ENCODE measurements at places on chromosomes 3 and 15.

DNA sequence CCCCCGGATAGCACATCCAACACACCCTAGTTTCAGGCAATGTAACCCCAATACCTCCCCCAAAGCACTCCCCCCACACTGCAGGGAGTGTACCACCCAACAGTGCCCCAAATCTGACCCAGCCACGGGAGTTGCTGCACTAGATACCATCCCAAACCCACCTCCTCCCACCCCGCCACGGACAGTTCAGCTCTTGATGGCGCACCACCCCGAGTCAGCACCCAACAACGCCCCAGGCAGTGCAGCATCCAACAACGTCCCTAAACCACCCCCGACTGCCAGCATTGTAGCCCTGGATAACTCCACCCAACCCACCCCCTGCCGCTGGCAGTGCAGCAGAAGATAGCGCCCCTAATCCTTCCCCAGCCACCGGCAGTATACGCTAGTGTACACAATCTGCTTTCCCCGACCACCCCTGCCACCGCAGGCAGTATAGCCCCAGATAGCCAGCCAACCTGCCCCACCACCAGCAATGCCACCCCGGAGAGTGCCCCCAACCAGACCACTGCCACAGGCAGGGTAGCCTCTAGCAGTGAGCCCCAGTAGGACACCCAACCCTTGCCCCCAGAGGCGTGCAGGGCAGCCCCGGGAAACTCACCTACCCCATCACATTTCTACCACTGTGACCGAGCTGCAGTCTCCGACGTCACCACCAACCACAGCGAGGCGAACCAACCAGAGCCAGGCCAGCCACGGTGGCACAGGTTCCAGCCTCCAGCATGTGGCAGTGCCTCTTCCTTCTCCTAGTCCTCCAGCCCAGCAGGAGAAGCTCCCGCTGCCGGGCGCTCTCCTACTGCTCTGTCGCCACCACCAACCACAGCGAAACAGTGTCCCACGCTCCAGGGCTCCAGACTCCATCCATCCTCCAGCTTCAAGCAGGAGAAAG is 178.1 kb downstream of the POTEB3 start:
- DNase-seq = no peak

DNA sequence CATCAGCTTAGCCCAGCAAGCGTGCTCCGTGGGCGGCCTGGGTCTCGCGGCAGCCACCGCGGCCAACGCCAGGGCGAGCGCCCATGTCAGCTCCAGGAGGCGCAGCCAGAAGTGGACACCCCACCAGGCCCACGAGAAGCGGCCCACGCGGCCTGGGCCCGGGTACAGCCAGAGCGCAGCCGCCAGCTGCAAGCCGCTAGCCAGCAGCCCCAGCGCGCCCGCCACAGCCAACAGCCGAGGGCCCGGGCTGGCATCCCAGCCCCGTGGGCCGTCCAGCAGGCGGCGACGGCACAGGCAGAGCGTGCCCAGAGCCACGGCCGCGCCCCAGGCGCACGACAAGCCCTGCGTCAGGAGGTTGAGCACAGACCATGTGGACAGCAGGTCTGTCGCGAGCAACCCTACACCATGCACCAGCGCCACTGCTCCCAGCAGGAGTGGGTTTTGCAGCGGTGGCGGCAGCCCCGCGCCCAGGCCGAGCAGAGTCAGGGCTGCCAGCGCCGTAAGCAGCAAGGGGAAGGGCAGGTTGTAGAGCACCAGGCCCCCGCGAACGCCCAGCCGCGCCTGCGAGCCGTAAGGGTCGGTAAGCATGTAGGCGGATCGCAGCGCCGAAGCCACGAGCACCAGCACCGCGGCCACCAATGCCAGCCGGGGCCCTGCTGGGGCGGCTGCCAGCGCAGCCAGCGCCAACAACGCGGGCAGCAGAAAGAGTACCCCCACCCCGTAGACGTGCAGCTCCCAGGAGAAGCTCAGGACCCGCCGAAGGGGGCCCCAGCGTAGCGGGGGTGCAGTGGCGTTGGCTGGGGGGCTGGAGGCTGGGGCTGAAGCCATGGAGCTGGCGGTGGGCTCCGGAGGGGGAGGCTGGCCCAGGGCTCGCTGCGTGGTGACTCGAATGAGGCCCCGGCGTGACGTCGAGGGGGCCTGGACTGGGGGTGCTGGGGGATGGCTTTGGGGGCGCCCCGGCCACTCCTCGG is 4.9 kb downstream of the PRRT3 start:
- DNase-seq = no peak

DNA sequence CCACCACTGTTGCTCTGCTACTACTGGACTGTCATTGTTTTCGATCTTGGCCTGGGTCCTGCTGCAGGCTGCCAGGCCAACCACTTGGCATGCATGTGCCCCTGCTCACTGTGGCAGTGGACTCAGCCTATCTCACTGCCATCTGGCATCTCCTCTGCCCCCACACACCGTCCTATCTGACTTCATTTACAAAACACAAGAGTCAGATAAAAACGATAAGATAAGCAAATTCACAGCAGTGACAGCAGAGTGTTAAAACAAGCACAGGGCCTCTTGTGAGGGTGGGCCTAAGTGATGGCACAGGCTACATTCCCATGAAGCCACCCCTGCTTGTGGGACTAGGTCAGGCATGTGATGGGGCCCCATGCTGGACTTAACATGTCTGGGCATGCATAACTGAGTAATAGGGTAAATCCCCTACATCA is 68.1 kb downstream of the CRYGS start:
- no peak for DNase-seq

GRCh38 chr3:158100681-158101080 is 5.5 kb downstream of the SHOX2 start:
- DNase-seq = no peak

- DNase-seq = no peak
Observed at GRCh38 chr3:49351521-49352011, 6.6 kb downstream of the GPX1 start.

DNA sequence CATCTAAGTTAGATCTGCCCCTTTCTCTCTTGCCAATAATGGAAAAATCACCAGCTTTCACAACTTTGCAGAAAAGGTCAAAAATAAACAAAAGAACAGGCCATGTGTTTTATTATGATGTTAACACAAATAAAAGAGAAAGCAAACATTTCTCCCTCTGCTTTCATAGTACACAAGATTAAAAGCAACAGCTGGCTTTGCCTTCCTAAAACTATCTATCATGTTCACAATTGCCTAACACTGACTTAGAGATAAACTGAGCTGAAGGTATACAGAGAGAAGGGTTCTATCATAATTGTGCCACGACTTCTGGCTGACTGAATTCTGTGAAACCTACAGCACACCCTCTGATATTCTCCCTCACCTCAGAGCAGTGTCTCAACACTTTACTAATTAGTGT is 29.4 kb downstream of the AADAC start:
- DNase-seq = no peak

GRCh38 chr3:169980055-169980454 is 13.4 kb downstream of the SEC62 start:
- no peak for DNase-seq

- DNase-seq = no peak
Observed at GRCh38 chr3:10984371-10984896, 8.1 kb upstream of the SLC6A1 start.

DNA sequence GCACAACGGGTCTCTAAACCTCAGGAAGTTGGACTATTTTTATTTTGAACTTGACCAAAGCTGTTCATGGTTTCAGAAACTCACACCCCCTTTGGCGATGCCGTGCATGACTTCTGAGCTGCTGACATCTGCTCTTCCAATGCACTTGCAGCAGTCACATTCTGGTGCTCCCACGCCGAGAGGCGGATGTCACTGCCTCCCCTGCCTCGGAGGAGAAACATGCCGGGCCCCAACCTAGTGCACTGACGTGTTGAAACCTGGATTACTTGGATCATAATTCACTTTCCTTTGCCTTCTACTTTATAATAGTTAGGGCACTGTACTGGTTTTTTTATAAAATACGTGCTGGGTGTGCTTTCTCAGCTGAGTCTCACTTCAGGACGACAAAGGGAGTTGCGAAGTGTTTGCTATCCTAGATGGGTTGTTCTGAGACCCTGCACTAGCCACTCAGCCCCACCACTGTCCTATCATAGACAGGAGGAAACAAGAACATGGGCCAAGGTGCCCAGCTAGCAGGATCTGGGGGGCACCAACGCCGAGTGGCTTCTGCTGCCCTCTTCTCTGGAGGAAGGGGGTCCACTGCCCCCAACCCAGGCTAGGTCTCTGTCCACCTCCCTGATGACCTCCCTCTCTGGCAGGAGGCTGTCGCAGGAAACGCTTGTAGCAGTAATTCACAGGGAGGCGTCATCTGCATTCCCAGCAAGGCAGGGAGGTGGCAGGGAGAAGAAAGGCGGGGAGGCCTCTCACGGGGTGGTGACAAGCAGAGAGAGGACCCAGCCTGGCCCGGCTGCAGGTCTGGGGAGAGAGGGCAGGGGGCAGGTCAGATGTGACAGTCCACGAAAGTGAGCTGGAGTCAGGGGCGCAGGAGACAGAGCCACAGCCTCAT is 158.8 kb upstream of the IQSEC1 start:
- no peak for DNase-seq

DNA sequence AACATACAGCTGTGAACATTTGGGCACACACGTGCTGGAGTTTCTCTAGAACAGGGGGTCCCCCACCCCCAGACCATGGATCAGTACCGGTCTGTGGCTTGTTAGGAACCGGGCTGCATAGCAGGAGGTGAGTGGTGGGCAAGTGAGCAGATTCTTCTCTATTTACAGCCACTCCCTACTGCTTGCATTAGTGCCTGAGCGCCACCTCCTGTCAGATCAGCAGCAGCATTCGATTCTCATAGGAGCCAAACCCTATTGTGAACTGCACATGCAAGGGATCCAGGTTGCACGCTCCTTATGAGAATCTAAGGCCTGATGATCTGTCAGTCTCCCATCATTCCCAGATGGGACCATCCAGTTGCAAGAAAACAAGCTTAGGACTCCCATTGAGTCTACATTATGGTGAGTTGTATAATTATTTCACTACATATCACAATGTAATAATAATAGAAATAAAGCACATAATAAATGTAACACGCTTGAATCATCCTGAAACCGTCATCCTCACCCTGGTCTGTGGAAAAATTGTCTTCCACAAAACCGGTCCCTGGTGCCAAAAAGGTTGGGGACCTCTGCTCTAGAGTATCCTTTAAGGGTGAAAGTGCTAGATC is 25.8 kb downstream of the CHRM5 start:
- DNase-seq = no peak

GRCh38 chr3:49460188-49460890 is 9.7 kb upstream of the DAG1 start:
- no peak for DNase-seq

DNA sequence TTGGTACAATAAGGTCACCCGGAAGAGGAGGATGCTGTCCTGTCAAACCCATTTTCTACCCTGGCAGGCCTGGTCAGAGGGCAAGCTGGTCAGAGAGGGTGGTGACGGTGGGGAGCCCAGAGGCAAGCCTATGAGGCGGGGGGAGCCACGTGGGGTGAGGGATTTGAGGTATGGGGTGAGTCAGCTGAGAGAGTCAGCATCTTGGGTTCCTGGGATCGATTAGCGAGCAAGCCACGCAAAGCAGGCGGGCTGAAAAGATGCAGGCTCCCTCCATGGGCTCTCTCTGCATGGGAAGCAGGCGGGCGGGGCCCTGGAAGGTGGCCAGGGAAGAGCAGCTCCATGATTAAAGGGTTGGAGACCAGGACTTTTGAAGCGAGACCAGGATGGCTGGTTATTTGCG is 48.1 kb downstream of the MAGEF1 start:
- DNase-seq = no peak

DNA sequence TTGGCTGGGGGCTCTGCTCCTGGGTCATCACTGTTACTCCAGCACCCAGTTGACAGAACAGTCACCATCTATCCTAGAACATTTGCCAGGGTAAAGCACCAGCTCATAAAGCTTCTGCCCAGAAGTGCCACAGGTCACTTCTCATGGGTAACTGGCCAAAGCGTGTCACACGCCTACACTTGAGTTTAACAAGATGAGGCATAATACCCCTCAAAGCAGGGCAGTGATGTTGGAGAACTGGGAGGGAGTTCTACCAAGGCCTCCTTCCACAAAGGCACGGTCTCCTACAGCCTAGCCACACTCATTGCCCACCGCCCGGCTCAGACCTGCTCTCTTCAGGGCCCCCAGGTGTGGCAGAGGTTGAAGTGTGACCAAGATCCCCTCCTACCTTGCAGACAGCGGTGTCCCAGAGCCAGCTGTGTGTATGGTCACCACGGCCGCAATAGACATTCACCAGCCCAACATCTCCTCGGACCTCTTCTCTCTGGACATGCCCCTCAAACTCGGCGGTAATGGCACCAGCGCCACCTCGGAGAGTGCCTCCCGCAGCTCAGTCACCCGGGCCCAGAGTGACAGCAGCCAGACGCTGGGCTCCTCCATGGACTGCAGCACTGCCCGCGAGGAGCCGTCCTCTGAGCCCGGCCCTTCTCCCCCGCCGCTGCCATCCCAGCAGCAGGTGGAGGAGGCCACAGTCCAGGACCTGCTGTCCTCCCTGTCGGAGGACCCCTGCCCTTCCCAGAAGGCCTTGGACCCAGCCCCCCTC is 107.7 kb downstream of the ETFA start:
- DNase-seq = no peak

DNA sequence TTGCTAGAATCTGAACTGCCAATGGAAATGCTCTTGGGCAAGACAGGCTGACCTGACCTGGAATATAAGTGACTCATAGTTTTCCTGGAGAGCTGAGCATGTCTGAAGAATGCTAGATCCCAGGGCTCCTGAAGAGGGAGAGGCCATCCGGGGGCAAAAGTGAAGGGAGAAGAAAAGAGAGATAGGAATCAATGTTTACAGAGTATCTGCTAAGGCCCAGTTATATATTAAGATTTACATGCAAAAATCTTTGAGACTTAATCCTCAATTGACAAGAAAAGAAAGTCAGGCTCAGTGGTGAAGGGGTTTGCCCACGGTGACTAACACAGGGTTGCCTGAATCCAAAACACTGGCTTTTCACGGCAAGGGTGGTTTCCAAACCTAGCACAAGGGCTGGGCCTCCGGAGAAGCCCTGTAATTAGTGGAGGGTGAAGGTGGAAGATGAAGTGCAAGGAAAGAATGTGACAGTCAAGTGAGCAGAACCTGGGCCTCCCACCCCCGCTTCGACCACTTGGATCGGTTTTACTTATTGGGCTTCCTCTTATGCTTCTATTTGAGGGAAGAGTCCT is 91.7 kb upstream of the FGF12 start:
- no peak for DNase-seq

DNA sequence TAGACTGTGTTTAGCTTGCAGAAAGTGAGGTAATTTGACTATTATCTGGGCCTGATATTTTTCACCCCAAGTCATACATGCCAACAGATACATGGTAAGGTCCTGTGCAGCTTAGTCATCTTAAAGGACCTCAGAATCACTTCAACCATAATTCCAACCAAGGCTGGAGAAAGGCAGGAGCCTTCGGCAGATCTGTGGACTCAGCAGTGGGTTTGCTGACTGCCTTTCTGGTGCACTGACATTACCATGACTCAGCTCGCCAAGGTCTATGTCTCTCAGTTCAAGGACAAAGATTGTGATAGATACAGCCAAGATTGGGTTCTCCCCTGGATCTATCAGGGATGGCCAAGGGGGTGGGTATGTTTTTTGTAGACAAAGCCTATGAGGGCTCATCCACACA is 32.7 kb downstream of the LYZL4 start:
- no peak for DNase-seq

DNA sequence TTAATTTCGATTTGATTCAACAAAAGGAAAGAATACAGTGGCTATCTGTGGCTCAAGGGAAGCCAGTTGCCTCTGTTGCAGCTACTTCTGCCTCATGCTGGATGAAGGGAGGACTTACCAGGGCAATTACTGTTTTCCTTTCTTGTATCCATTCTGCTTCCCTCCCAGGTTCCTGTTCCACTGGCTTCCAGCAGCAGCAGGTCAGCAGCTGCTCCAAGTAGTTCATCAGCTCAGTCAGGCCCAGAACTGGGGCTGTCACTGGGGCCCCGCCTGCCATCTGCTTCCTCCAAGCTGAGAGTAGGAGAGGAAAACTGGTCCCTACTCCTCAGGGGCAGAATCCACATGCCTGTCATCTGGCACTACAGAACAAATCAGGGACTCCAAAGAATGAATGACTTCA is 48.6 kb upstream of the ULK4 start:
- DNase-seq = no peak

Data from activated CD4-positive, alpha-beta T cell treated with anti-CD3 and anti-CD28 coated beads for 24 hours (primary cell).